ENCODE measurements at places on chromosomes 3 and 15.
A peak's percentile ranks its signal among the peaks of the same experiment; 100 is the strongest.

- DNase-seq = no peak
Measured at GRCh38 chr15:39340903-39341645, 239.8 kb upstream of the THBS1 start.

- no peak for DNase-seq
Measured at GRCh38 chr3:130354430-130354829, 9.0 kb downstream of the COL6A5 start.

GRCh38 chr15:68052431-68052830 is 1.7 kb upstream of the PIAS1 start:
- DNase-seq = no peak

- no peak for DNase-seq
Measured at GRCh38 chr3:25619382-25619781, 45.3 kb downstream of the TOP2B start.

GRCh38 chr15:85878828-85879225 is 84.1 kb upstream of the KLHL25 start:
- no peak for DNase-seq

- no peak for DNase-seq
Measured at GRCh38 chr3:45985532-45986302, 9.9 kb downstream of the FYCO1 start.

DNA sequence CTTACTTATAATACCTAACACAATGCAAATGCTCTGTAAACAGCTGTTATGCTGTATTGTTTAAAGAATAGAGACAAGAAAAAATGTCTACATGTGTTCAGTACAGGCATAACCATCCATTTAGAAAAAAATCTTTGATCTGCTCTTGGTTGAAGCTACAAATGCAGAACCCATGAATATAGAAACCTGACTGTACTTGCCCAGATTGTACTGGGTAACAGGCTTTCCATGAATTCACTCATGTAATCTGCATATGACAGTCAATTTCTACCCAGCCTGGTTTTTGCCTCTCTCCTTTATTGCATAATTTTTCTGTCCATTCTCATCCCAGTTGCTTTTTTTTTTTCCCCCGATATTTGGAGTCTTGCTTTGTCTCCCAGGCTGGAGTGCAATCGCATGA is 62.6 kb upstream of the ETV5 start:
- no peak for DNase-seq

DNA sequence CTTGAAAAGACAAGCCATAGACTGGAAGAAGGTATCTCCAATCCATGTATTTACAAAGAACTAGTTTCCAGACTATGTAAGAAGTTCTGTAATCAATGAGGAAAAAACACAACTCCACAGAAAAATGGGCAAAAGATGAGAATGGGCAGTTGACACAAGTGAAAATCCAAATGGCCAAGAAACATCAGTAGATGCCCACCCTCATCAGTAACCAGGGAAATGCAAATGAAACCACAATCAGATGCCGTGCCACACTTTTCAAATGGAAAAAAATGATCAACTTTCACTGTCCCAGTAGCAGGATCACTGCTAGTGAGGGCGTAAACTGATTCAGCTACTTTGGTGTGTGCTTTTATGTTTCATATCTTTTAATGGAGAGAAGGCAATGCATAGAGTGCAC is 4.5 kb upstream of the CPEB1 start:
- no peak for DNase-seq

GRCh38 chr15:41511331-41511898 is 2.2 kb downstream of the LTK start:
- DNase-seq = no peak

DNA sequence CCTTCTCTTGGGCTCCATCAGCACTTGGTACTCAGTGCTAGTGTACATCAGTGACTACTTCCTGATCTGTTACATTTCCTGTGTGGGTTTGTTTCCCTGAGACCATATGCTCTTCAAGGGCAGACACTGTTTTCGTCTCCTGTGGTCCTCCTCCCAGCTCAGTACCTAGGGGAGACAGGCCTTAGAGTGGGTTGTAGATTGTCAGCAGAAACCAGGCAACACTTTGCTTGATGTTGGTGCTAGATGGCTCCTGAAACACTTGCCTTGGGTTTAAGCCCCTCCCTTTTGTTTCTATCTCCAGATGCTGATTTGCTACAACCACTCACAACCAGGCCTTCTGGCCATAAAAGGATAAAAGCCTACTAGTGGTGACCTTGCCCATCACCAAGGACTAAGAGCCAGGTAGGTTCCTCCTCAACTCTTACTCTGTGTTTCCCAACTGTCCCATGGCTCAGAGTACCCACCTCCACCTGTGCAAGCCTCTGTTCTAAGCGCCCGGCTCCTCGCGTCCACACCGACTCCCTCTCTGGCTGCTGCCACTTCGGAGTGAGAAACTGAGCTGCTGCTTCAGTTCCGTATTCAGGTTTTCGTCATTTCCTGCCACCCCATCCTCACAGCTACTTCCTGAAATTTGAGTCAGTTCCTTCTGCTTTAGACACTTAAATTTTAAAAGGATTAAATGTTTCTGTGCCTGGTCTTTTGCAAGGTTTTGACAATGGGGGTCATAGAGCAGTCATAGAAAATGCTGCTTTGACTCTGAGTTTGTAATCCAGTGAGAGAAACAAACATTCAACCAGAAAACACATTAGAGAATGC is at the start of gene HCLS1:
Gene HCLS1 (minus strand): TSS at position 548 of the 816 bp plus-strand sequence. CDS start 2,556 bp downstream, outside the sequence.
- no peak for DNase-seq

GRCh38 chr3:81998139-81998755 is 236.8 kb upstream of the GBE1 start:
- no peak for DNase-seq

DNA sequence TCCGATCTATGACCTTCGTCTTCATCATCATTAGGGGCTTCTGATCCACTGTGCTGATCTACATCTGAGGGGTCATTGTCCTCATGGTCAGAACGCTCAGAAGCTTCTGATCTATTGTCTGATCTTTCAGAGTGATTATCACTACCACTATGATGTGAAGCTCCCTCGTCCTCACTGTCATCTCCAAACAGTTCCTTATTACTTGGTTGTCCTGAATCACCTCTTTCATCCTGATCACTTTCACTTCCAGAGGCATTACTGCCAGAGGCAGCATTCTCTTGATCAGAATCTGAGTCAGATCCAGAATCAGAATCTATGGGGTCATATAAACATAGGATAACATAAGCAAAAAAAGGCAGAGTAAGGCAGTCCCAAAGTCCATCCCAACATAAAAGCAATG is 5.4 kb downstream of the LEO1 start:
- DNase-seq = no peak

DNA sequence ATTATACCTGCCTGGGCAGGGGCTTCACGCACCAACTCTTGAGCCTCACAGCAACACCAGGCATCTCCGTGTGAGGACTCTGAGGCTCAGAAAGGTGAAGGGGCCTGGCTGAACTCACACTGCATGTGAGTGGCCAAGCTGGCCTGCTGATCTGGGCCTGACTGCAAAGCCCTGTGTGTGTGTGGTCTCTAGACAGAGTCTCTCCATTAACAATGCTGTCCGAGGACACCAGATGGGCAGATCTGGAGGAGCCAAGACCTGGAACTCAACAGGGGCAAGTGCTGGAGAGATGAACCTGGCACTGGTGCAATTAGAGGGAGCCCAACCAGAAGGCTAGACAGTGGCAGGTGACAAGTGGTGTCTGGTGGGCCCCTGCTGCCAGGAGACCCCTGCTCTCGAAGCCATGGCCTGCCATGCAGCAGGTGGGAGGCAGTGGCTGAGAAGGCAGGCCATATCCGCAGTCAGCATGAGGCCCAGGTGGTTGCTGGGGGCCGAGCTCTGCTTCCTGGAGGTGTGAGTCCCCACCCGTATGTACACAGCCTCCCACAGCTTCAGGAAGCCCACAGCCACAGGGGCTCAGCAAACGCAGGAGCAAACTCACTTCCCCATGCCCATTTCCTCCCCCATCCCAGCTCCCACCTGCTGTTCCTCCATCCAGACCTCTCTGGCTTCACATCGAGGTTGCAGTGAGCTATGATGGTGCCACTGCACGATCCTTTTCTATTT is 39.0 kb downstream of the CYP11A1 start:
- no peak for DNase-seq

- DNase-seq = no peak
Measured at GRCh38 chr3:8387571-8387970, 114.1 kb upstream of the LMCD1 start.

- no peak for DNase-seq
Measured at GRCh38 chr3:115369021-115369420, 221.9 kb upstream of the ZBTB20 start.

- DNase-seq = no peak
Measured at GRCh38 chr3:171249245-171249644, 211.0 kb downstream of the TNIK start.

DNA sequence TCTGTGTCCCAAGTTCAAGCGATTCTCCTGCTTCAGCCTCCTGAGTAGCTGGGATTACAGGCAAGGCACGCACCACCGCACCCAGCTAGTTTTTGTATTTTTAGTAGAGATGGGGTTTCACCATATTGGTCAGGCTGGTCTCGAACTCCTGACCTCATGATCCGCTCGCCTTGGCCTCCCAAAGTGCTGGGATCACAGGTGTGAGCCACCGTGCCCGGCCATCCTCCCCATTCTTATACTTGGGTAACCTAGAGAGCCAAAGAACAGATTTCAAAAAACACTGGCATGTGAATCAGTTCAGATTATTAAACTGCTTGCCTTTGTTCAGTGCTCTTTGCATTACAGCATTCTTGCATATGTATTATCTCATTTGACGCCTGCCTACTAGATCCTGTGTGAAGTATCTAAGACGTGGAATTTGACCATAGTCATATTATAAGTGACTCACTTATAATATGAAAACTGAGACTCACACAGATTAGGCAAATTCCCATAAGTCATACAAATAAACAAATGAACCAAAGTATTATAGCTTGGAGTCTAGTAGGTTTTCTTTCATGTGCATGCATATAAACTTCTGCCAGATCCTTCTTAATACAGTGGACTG is 123.5 kb downstream of the UNC13C start:
- no peak for DNase-seq

DNA sequence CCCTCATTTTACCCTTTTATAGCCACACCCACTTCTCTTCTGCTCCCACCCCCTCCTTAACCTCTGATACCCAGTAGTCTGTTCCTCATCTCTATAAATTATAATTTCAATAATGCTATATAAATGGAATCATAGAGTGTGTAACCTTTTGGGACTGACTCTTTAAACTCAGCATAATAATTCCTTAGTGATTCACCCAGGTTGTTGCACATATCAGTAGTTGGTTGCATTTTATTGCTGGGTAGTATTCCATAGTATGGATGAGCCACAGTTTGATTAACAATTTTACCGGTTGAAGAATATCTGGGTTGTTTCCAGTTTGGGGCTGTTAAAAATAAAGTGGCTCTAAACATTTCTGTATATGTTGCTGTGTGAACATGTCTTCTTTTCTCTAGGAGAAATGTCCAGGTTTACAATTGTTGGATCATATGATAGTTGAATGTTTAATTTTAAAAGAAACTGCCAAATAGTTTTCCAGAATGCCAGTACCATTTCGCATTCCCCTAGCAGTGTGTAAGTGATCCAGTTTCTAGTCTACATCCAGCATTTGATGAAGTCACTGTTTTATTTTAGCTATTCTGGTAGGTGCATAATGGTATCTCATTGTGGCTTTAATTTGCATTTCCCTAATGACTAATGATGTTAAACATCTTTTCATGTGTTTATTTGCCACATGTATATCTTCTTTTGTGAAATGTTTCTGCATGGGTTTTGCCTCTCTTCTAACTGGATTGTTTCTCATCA is 68.5 kb downstream of the VPS8 start:
- no peak for DNase-seq

DNA sequence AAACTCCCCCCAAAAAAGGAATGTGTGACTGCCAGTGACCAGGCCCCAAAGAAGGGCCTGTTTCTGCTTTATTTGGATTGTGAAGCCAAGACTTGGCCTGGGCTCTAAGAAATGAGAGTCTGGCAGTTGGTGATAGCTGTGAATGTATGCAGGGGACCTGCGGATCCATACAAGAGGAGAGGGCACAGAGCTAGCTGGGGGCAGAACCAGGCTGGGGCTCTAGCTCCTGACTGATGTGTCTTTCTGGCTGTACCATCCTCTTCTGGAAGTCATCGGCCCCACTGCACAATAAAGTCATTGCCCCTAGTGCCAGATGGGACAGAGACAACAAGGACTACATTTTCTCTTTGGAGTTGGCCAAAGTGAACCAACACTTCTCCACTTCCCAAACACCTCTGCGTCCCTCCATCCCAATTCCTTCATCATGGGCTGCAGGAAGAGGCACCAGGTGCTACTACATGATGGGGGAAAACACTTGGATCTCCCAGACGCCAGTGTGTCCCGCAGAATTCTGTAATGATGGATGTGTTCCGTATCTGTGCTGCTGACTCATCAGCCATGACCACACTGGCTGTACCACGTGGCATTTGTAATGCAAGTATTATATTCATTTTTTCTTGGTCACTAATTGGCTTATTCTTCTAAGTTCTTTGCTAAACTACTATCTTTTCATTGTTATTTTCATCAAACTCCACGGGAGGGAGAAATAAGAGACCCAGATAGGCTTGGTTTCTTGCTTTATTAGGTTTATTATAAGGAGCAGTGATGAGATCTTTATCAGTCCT is 1.7 kb upstream of the PLA2G4F start:
- DNase-seq = no peak

GRCh38 chr3:171321559-171322360 is 138.4 kb downstream of the TNIK start:
- DNase-seq = no peak

DNA sequence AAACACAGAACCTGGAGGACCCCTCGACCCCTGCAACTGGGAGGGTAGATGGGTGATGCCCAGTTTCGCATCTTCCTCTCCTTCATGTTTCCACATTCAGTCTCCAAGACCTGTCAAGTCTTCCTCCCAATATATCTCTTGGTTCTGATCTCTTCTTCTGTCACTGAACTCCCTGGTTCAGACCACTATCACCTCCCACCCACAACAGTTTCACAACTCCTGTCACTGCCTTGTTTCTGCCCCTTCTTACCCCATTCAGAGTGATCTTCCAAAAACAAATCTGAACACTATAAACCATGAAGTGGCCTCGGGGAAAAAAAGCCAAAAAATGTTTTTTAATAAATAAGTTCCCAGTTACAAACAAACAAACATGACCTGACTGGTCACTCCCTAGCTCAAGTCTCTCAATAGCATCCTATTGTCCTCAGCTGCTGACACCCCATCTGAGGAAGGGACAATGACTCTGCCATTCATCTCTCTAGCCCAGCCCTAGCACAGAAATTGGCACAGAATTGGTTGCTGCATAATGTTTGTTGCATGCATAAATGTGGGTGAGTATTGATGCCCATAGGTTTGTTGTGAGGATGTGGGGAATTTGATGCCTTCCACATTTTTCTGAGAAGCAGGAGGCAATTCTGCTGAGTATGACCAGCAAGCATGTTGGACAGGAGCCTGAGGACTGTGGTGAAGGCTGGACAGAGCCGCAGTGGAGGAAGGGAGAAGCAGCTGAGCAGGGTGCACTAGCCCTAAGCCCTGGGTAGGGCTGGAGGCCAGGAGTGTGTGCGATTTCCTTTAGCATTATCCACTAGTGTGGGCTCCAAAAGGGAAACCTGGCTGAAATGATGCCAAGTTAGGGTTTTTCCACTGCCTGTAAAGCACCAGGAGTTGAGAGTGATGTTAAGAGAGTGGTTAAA is 12.2 kb upstream of the XYLB start:
- DNase-seq = peak; percentile 43
